Activated T-cell treated with anti-CD3 and anti-CD28 coated beads for 24 hours (primary cell): ENCODE measurements at places on chromosomes 6 and 20.

DNA sequence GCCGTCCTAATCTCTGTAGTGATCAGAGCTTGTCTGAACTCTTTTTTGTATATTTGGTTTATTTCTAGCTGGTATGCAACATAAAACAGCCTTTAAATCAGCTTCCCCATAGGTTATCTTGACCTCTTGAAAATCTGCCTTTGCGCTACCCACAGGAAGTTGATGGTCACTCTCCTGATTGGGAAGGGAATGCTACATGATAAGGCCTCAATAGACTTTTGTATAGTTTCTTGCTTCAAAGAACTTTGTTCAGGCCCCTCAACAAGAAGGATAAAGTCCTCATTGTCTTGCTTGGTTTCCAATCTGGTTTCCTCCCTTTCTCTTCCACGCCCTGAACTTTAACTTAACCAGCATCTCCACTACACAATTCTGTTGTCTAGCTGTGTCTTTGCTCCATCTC, 95.4 kb upstream of the TENT5A start:
- DNase-seq: no peak

DNA sequence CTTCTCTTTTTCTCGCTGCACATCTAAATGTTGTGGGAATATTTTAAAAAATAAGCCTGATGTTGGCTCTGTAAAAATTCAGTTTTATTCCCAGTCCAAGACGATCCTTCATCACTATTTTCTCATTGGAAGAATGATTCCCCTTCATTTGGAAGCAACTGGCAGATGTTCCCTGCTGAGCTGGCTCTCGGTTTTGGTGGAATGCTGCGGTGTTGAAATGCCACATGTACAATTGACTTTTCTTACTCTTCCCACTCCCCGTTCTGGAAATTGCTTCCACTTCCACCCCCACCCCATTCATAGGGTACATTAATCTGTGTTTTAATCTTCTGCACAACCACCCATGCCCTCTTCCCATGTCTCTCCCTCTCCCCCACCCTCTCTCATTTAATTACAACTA, 496.3 kb upstream of the MAP3K7 start:
- no peak for DNase-seq

- DNase-seq: no peak
Measured at GRCh38 chr20:21534453-21534852, 20.6 kb upstream of the NKX2-2 start.

DNA sequence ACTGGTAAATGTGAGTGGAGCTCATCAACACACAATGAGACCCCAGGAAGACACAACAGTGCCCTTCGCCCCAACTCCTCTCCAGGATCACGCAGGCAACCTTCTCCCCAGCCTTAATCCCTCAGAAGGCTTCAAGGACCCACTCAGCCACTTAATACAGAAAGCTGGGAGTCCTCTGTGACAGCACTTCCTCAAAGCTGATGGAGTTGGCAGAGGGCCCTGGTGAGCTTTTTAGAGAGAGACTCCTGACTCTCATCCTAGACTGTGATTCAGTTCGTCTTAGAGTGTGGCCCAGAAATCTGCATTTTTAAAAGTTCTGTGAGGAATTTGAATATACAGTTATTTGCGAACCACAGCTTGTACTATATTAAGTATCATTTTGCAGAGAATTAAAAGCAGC, 187.7 kb downstream of the UST start:
- DNase-seq: no peak

DNA sequence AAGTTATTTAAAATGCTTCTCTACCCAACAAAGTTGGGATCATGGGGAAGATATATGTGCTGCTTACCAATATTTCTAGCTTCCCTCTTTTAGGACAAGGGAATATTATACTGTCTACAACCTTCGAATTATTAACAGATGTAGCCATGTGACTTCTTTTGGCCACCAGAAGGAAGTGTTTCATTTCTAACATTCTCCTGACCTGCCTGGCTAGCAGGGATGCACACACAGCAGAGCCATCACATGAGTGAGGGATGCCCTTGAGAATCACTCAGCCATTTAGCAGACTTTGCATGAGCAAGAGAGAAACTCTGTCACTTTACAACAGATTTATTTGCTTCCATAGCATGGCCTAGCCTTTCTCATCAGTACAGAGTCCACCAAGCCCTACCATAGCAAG, 230.7 kb upstream of the MARCKS start:
- DNase-seq: no peak

DNA sequence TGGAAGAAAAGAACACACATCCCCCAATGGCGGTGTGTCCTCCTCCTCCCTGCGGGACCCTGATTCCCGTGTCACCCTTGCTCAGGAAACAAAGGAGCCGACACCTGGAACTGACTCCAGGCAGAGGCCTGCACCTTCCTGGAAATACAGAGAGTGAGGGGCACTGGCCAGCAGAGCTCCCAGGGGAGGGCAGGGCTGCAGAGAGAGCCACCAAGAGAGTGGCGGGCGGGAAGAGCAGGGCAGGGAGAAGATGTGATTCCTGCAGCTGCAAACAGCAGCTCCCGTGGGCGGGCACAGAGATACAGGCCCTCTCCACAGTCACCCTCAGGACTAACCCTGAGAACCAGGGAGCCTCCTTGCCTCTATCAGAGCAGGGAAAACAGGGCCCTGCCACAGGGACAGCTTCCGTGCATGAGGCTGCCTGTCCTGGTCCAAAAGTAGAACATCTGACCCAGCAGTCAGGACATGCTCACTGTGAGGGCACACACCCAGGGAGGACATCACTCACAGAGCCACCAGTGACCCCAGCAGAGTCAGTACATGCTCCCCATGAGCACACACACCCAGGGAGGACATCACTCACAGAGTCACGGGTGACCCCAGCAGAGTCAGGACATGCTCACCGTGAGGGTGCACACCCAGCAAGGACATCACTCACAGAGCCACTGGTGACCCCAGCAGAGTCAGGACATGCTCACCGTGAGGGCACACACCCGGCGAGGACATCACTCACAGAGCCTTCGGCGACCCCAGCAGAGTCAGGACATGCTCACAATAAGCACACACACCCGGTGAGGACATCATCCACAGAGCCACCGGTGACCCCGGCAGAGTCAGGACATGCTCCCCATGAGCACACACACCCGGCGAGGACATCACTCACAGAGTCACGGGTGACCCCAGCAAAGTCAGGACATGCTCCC, 193.1 kb downstream of the DLL1 start:
- no peak for DNase-seq

DNA sequence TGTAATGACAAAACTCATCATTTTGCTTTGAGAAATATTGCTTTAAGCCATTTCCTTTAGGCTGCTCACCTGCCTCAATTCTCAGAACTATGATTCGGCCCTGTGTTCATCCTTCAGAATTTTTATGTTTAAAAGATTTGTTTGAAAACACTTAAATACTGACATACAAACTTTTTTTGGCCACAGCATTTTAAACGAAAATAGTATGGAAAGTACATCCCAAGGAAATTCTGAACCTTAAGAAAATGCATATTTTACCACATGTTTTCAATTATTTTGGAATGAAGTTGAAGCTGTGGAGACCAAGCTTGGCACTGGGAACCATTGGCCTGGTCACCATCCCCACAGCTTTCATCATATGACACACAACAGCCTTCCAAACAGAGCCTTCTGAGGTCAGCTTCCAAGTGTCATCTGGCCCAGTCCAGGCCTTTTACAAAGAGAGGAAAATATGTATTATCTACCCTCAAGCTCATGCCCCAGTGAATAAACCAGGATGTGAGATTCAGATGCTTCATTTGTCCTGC, 83.3 kb downstream of the SOD2 start:
- no peak for DNase-seq

GRCh38 chr6:54987633-54988290, 141.2 kb downstream of the FAM83B start:
- DNase-seq: no peak

DNA sequence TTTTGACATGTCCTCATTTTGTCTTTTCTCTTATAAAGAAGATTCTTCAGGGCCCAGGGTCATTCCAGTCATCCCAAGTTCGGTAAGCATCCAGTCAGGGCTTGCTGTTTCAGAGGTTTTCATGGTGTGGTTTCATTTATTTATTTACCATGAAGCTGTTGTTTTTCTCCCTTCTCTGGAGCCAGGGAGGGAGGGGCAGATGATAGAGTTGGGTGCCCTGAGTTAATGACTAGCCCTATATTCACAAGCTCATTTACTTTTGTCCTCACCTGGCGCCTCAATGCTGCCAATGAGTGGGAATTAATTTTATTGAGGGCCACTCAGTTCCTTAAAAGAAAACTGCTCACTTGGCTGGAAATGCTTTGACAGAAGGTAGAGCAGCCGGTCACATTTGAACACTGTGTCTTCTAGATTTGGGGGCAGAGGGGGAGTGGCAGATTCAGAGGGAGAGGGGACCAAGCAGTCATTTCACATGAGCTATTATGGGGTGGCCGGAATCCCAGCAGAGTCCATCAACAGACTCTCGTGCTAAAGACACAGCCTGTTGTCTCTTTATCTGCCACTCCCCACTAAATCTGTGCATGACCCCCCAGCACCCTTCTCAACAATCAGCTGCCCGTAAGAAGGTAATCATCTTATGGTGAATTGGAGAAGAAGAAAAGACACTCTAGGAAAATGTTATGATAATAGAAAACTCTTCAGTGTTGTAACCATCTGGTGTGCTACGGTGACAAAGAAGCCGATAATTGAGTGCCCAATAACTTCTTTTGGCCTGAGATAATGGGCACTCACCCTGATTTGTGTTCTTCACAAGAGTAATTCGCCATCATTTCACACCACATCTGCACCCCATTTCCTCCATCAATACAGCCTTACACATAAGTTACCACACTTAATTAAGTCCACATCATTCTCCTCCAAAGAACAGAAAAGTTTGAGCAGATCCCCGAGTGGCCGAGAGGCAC, 573.5 kb upstream of the JAG1 start:
- DNase-seq: no peak

DNA sequence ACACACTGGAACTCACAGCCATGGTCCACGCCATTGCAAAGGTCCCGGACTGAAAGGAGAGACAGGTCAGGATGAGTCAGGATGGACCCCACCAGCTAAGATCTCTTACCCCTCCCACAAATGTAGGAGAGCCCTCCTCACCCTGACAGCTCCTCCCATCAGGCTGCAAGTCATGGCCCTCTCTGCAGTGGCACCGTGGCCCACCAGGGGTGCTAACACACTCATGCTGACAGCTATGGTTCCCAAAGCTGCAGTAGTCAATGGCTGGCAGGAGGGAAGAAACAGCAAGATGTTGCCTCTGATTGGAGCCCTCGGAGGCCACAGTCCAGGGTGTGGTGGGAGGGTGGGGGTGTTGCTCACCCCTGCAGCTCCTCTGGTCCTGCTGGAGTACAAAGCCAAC, 5.7 kb upstream of the RBPJL start:
- no peak for DNase-seq

GRCh38 chr6:5665667-5666066, 341.1 kb downstream of the NRN1 start:
- DNase-seq: no peak

DNA sequence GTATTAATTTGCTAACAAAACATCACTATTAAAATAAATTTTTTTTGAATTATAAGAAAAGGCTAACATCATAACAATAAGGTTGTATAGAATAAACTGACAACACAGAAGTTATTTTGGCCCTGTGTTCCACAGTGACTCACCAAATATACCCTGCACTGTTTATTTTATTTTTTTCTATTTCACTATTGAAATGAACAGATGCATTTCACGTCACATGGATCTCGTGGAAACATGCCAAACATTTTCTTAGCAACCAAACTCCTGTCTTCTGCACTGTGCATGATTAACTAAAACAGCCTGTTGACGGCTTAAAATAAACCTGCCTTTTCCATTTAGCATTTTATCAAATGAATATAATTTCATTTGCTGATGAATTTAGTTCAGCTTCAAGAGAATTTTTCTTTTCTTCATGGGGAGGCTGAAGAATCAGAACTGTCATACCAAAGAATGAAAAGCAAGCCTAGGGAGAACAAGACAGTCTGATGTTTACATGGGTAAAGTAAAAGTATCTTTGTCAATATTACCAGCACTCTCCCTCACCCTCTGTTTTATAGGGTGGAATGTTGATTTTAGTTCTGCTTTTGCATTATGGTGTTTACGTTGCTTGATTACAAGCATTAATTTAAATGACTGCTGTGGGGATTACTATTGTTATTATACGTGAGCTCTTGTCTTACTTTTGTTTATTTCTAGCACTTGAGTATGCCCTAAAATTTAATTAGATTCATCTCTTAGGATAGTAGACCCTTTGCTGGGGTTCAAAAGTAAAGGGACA, 115.3 kb downstream of the LCA5 start:
- no peak for DNase-seq

GRCh38 chr6:106125925-106126435, 39.8 kb downstream of the PRDM1 start:
- no peak for DNase-seq

GRCh38 chr20:61965606-61966491, 99.8 kb downstream of the TAF4 start:
- DNase-seq: no peak

DNA sequence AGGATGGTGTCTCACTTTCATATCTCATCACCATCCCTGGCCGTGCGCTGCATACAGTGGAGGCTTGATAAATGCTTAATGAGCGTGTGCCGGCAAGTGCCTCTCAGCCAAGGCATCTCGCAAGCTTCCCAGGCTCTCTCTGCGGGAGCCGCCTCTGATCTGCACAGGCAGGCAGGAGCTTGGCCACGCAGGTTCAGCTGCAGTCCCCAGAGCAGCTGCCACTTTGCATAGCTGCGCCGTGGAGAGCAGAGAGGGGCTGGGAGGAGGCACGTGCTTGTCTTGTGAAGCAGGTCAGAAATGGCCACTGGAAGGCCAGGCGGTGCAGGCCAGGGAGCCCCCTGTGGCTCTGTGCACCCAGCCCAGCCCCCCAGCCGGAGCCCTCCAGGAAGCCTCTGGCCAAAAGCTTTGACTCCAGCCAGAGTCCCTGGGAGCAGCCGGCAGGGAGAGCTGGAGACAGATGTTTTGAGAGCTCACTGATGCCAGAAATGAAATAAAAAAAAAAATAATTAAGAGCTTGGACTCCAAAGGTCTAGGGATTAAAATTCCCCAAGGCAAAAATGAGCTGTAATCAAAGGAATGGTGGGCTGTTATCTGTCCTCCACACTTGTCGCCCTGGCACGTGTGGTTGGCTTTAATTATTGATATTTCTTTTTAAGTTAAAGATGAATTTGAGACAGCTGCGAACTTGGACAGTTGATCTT, 377.0 kb downstream of the CDH4 start:
- no peak for DNase-seq

DNA sequence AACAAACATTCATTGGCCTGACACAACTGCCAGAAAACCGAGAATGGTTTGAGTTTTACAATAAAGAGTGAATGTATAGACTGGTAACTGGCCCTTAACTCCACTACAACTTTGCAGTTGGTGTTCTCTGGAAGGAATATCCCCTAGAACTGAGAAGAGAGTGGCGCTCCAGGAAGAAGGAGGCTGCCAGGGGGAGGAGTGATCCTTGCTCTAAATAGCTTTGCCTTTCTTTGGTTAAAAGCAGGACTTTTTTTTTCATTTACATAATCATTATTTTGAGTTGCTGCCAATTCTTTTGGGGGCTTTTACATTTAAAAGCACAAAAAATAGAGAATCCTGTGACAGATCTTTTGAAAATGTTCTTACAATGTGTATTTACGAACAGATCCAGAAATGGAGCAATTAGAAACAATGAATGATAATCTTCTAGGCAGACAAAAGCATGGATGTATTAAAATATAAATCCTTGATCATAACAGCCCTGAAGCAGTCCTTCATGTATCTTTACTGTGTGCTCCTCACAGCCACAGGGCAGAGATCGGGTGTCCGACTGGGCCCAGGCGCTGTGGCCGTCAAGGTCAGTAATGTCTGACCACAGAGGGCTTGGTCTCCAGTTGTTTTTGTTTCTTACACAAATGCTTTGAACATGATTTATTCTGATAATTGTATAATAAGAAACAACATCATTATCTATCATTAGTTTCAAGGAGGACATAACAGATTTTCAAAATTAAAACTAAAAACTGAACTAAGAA, 612.2 kb downstream of the HDGFL1 start:
- DNase-seq: no peak

- no peak for DNase-seq
Measured at GRCh38 chr6:7073082-7073820, 34.5 kb upstream of the RREB1 start.
